ENCODE measurements at places on chromosomes 12 and 14.

- no peak for DNase-seq
Observed at GRCh38 chr12:62434494-62435302, 31.9 kb upstream of the MON2 start.

GRCh38 chr12:131895640-131896079 is 1.2 kb downstream of the ULK1 start:
- DNase-seq: no peak

- DNase-seq: no peak
Observed at GRCh38 chr12:51913071-51914033, 6.0 kb downstream of the ACVRL1 start.

- no peak for DNase-seq
Observed at GRCh38 chr12:82942521-82942920, 255.8 kb downstream of the TMTC2 start.

DNA sequence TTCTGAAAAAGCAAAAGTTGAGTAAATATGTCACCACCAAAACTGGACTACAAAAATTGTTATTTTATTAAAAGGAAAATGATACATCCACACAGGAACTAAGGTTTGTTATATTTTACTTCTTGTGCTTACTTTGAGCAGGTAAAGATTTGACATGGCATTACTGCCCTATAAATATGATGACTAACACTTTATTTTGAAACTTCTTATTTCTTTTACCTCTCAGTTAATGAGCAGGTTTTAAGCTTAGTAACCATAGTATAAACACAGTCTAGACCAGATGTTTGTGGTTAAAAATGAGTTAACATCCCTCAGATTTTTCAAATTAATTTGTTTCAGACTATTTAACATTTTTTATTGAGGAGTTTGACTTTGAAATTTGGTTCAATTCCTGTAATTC is 862.5 kb upstream of the USP15 start:
- DNase-seq: no peak

GRCh38 chr12:18262514-18262913 is 1.2 kb downstream of the PIK3C2G start:
- no peak for DNase-seq

- no peak for DNase-seq
Observed at GRCh38 chr14:84361476-84361875, 1168.5 kb upstream of the FLRT2 start.

GRCh38 chr14:37046815-37047214 is 125.6 kb downstream of the SLC25A21 start:
- DNase-seq: no peak

- DNase-seq: no peak
Observed at GRCh38 chr12:129701631-129702101, 202.2 kb downstream of the TMEM132D start.

DNA sequence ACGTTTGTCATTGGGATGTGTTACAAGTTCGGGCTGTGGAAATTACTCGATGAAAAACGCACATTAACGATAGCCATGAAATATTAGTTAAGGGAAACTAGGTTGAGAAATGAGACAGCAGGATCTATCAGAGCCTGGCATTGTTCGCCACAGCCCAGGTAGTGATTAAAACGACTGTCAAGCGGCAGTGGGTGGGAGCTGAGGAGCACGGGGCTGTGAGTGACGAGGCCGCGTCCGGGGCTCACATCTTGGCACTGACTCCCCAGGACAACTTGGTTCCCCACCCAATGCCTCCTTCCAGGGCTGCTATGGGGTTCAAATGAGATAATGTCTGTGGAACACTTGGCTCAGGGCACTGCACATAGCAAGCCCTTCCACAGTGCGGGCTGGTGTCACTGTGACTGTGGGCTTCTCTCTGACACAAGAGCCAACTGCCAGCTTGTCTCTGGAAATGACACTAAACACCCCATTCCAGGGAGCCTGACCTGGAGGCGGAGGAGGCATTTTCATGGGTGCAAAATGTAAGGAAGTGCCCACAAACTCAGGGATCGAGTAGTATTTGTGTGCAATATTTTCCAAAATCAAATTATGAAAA is 19.3 kb downstream of the MMAB start:
- no peak for DNase-seq

GRCh38 chr12:111616177-111616623 is 17.1 kb upstream of the ATXN2 start:
- DNase-seq: no peak

DNA sequence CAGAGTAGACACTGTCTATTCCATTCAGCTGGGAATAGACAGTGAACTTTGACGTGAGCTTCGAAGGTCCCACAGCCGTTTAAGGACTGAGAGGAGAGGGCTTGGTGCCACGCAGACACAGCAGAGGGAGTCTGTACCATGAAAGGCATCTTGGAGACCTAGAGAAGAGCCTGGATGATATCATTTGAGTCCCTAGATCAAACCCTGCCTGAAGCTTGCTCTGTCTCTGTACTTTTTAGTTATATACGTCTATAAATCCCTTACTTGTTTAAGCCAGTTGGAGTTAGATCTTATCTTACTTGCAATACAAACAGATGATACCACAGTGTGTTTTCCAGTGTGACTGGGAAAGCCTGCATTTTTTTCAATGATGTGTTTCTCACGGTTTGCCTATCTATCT is 128.9 kb upstream of the RTL1 start:
- no peak for DNase-seq

Measured in activated CD8-positive, alpha-beta memory T cell treated with anti-CD3 and anti-CD28 coated beads for 1 hour (primary cell).